Activated T-cell treated with anti-CD3 and anti-CD28 coated beads, Interleukin-2, amount 50 U/mL, for 4 hours (primary cell): ENCODE measurements at places on chromosomes 3 and 15. TPM values are rescaled to one million over a fixed set of nuclear protein-coding genes. Genes with fewer than 3 reads are reported as not detected.

U2SURP gene
- 178 TPM for total RNA-seq

GRCh38 chr3:105767776-105768175 is 101.0 kb downstream of the CBLB start:
- DNase-seq, result no peak

GRCh38 chr15:91271565-91272153 is 171.6 kb downstream of the SV2B start:
- peak; percentile 50 for DNase-seq

DNA sequence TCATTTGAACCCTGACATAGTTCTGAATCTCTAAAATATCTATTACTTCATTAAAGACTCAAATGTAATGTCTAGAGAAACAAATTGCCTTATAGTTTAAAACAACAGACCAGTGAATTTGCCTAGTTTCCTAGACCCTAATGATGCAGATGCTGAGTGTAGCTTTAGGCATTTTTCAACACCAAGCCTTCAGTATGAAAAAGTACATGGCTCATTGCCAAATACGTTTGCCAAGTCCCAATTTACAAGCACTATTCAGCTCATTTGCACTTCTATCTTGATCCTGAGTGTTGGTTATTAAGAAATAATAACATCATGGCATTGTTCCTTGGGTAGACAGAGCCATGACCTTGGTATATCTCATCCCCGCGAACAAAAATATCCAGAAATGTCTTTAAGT is 46.8 kb downstream of the EOMES start:
- no peak for DNase-seq

DNA sequence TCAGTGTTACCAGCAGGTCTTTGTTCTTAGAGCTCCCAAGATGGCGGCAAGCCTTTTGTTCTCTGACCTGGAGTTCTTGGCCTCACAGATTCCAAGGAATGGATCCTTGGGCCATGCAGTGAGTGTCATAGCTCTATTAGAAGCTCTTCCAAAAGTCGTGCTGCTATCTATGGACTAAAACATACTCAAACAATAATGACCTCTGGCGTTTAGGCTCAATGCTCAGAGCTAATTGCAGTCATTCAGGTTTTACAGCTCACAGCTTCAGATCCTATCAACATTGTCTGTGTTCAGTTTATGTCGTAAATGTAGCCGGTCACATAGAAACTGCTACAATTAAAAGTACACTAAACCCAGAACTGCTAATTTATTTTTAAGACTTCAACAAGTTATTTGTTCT is 22.2 kb downstream of the CCRL2 start:
- no peak for DNase-seq

GRCh38 chr15:45425135-45425534 is 46.8 kb upstream of the GATM start:
- no peak for DNase-seq

- no peak for DNase-seq
These were observed 3.5 kb downstream of the NAALADL2 start for GRCh38 chr3:174862666-174863065.
